Activated CD4-positive, alpha-beta T cell treated with anti-CD3 and anti-CD28 coated beads for 36 hours (primary cell): ENCODE measurements at places on chromosomes 3 and 15.

DNA sequence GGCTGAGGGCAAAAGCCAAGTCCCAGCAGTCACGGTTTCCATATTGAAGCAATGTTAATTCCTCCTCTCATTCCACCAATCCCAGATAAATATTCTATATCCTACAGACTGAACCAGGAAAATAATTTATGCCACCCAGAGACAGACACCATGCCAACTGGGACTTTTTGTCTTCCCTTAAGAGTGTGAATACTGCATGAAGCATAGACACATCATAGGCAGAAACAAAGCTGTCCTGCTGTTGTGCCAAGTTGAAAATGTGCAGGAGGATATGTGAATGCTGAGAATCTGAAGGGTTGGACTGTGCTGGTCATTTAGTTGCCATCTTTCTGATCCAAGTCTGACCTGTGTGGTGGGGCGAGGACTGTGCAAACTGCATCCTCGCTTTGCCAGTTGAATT is 37.7 kb downstream of the RFTN1 start:
- no peak overlapping the region for H3K27ac ChIP-seq
- peaks cover 75% of the 10 kb centered on the region for H3K36me3 ChIP-seq
- H3K4me3 ChIP-seq = no peak overlapping the region
- H3K27me3 ChIP-seq = no peaks in the 10 kb centered on the region
- peaks cover 46% of the 10 kb centered on the region for H3K4me1 ChIP-seq

DNA sequence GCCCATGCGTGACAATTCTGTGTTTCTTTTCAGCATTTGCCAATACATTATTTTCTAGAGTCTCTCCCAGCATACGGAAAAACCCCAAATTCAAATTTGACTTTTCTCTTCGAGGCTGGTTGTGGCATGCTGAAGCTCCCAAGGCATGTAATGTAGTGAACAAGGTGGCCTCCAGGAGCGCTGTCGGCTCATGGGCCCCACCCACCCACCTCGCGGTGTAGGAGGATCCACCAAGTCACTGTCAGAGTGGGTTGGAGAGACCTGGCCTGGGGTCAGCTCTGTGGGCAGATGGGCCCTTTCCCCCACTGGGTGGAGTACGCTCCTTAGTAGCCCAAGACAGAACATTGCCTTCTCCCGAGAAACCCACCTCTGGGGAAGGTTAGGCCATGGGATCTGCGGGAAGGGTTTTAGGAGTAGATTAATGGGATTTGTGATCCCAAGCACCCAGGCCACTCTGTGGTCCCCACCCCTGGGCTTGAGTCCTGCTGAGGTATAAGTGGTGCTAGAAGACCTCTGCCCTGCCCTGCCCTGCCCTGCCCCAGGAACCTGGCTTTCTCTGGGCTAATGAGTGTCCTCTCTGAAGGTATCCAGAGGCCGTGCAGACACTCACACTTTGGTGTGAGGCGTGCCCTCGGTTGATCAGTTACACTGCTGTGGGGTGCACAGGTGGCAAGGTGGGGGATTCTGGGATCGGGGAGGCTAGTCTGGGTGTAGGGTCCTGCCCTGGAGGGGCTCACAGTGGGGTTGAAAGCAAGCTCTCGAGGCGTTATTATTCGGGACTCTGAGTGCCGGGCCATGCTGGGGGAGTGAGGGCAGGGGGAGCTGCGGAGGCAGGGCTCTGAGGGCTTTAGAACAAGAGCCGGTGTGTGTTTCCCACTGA is 97.9 kb downstream of the APBA2 start:
- H3K27ac ChIP-seq = no peak overlapping the region
- DNase-seq = no peak
- no peak overlapping the region for H3K4me3 ChIP-seq
- H3K27me3 ChIP-seq = no peaks in the 10 kb centered on the region

GRCh38 chr3:15955968-15956367 is 158.2 kb upstream of the ANKRD28 start:
- no peaks in the 10 kb centered on the region for H3K36me3 ChIP-seq
- no peaks in the 10 kb centered on the region for H3K4me1 ChIP-seq
- H3K4me3 ChIP-seq = no peak overlapping the region
- DNase-seq = no peak

GRCh38 chr15:34472947-34473346 is 35.3 kb upstream of the GOLGA8A start:
- H3K4me3 ChIP-seq = no peak overlapping the region
- no peak overlapping the region for H3K27ac ChIP-seq
- no peak for DNase-seq
- peaks cover 2% of the 10 kb centered on the region for H3K4me1 ChIP-seq
- H3K36me3 ChIP-seq = no peaks in the 10 kb centered on the region
- H3K27me3 ChIP-seq = peaks cover 19% of the 10 kb centered on the region

GRCh38 chr3:138942271-138942670 is 4.7 kb downstream of the FOXL2 start:
- H3K4me1 ChIP-seq = peaks cover 33% of the 10 kb centered on the region
- peaks cover 72% of the 10 kb centered on the region for H3K27me3 ChIP-seq
- DNase-seq = no peak
- no peaks in the 10 kb centered on the region for H3K36me3 ChIP-seq
